ENCODE measurements at places on chromosomes 5 and 9. TPM values are rescaled to one million over a fixed set of nuclear protein-coding genes. Genes with fewer than 3 reads are reported as not detected.

The SUSD1 gene
- 27.4 TPM for total RNA-seq

DNA sequence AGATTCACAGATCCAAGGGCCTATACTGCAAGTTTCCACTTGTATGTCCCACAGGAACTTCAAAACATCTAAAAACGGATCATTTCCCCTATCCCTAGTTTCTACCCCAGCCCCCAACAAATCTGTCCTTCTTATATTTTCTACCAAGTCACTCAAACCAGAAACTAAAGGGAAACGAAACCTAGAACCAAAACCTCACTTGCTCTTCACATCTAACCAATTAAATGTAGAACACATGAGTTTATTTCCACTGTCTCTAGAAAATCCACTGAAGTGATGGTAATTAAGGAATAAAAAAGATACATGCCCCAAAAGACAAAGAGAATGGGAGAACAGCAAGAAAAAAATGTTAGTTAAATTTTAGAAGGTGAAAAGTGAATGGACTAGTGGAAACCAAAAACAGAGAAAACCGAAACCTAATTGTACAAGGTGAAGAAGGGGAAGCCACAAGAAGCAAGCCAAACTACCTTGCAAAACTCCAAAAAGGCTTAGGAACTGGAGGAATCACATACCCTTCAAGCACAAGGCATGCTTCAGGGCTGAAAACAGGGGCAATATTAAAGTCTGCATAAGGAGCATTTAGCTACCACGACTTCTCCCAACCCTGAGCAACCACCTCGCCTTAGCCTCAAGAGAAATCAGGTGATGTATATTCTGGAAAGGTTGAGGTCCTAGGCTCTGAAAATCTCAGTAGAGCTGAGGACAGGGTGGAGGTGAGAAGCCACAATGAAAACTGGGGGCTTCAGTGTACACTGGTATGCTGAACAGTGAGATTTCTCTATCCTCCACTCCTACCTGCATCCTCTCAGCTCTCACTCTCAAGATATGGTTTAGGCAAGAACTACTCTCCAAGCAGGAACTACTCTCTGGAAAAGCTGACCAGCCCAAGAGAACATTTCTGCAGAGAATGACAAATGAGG lies 11.1 kb downstream of the SMU1 start:
- DNase-seq: no peak

GRCh38 chr9:122263699-122264349 lies 816 bp downstream of the RBM18 start:
- no peak for DNase-seq

DNA sequence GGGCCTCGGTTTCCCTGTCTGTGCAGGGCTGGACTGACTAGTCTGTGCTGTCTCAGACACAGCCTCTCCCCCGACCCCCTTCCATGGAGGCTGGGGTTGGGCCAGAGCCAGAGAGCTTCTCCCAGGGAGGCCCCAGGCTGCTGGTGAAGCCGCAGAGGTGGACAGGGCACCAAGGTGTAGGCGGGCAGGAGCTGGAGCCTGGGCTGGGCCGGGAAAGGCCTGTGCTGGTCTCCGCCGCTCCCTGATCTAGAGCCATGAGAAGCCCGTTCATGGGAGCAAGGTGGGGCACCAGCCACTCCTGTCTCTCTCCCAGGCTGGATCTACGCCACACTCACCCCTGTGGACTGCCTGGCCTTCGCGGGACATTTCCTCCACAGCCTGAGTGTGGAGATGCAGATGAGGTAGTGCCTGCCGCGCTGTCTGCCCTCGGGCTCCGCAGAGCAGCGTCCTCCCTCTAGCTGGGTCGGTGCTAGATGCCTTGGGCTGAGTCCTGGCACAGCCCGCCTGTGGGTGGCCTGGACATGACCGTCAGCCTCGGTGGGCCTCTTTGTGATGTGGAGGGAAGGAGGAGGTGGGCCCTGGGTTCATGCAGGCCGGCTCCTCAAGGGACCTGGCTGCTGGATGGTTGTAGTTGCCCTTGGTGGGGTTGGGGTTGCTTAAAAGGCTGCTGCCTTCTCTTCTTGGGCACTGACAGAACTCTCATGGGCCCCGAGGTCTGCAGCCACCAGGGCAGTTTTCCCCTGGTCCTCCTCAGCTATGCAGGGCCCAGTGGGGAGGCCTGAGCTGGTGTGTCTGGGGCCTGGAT lies 79.4 kb downstream of the PHF2 start:
- DNase-seq: no peak

- DNase-seq: peak; percentile 43
Measured at GRCh38 chr9:72883875-72884274, 69.0 kb downstream of the ALDH1A1 start.

The CORO2A gene
- total RNA-seq: 70.4 TPM

- no peak for DNase-seq
Measured at GRCh38 chr5:150255659-150256409, 33.7 kb downstream of the CAMK2A start.

GRCh38 chr5:40453689-40454088 lies 226.0 kb upstream of the PTGER4 start:
- no peak for DNase-seq

The GM2A gene
- total RNA-seq: 28.1 TPM

DNA sequence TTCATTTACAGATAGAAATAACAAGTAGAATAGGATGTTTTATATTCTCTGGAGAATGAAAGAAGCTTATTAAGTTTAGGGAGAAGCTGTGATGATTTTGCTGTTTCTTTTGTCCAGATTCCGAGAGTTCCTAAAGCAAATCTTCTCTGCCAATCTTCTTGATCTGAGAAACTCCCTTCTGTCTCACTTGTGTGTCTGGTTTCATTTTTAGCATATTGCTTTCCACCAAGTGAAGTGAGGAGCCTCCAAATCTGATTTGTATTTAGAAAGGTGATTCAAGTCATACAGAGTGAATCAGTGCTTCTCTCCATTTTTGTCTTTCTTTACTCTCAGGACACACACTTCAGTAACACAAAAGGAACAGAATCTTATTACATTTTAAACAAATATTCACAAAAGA lies 48.4 kb downstream of the STX17 start:
- no peak for DNase-seq

DNA sequence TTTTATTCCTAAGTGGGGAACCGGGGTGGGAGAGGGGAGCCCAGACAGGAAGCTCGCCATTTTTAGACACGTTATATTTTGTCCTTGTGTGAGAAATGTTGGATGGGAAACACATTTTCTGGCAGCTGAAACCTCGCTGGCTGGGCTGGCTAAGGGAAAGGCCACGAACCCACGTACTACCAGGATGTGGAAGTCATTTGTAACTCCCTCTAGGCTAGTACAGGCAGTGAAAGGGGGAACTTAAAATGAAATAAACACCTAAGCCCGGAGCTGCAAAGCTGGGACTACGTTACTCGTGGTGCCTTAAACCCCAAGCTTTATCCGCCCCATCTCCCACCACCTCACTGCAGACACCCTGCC lies 42.5 kb downstream of the TMEM174 start:
- DNase-seq: no peak

The ZNF618 gene
- total RNA-seq: 3.3 TPM

DNA sequence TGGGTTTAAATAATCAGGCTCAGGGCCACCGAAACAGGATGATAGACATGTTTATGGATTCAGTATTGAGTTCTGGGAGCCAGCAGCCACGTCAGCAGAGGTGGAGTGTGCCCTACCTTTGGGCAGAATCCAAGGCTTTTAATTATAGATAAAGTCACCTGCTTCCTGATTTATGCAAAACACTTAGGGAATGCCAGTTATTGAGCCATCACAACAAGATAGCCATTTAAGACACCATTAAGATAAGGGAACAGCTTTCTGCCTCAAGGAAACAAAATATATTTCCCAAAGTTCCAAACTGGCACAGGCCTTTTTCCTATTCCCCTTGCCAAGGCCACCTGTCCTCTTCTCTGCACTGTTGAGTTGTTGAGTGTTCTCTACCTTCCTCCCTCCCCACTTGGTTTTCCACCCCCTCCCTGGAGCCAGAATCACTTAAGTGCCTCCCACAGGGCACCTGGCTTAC lies 2.4 kb downstream of the CCL28 start:
- peak; percentile 82 for DNase-seq

DNA sequence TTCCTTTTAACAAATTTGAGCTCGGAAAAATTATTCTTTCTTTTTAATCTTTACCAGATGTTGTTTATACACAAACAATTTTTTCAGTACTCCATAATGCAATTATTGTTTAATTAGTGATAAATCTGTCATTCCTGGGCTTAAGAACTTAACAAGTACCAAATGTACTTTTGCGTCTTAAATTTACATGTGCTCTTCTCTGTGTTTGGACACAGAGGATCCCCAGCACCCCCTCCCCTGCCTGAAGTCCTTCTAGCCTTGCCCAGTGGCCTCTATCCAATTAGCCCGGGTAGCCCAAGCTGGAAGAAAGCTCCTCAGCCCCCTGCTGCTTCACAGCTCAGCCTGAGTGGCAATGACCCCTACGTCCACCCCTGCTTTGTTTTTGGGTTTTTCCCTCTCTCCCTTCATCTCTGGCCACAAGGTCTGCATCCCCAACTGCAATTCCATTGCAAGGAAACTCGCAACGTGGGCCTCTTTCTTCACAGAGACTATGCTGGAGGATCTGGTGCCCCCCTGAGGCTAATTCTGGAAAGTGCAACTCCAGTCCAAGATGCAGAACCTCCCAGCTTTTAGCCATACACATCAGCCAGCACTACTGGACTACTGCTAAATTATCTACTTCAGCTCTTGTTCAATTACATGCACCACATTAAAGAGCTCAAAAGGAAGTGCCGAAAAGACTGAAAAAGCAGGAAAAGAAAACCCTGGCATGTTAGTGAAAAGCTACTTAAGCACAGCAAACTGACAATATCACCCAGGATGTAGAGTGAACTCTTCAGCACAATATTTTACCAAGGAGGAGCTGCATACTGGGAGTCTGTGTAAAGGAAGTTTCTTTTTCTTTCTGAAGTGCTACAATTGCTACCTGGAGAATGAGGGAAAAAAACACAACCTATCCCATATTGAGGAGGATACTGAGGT lies 186.2 kb downstream of the FANCC start:
- peak; percentile 60 for DNase-seq

GRCh38 chr5:87645224-87645623 lies 232.5 kb upstream of the CCNH start:
- no peak for DNase-seq

The SHC3 gene
- total RNA-seq: 1.6 TPM

- no peak for DNase-seq
Measured at GRCh38 chr5:108606185-108606584, 141.5 kb upstream of the FER start.

The DMGDH gene
- total RNA-seq: 0.95 TPM

All from left colon (tissue), 2 donors.